ENCODE measurements at places on chromosomes 2 and 18.

DNA sequence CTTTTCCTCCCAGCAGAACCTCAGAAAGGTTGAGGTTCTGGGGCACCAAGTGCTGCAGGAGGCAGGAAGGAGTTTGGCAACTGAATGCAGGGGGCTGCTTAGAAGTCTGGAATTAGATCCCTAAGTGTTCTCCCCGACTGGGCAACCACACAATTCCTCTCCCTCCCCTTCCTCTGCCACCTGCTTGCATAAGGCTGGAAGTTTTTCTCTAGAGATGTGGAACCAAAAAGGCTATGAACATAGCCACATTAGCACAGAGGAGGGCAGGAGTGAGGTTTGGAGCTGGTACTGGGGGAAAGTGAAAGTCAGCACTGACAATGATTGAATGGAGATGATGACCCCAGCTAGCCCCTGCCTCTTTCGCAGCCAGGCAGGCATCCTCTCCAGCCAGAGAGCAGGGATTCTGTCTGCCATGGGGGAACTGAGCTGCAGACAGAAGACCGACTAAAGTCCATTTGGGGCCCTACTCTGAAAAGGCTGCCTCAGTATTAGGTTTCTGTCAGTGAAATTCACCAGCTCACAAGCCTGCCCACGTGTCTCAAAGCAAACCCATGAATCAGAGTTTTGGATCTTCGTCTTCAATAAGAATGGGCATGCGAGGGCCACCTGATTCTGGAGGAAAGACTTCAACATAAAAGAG lies 87.9 kb upstream of the ITGA6 start:
- DNase-seq: no peak

GRCh38 chr2:3233877-3234276 lies 143.7 kb downstream of the EIPR1 start:
- DNase-seq: no peak

GRCh38 chr2:45612731-45613130 lies 1.7 kb upstream of the SRBD1 start:
- no peak for DNase-seq

DNA sequence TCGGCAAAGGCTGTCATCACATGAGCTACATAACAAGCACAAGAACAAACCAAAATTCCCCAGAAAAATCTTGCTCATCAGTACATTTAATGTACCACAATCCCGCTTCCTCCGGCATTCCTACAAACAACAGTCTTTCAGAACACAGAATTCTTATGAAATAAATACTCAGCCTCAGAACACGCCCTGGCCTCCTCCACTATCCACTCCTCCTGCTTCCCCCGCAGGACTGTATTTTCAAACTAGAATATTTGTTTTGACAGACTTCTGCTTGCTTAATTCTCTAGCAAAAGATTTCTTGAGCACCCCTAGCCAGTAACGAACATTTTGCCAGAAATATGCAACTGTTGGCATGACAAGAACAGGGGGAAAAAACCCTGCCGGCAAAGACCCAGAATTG lies 131.2 kb downstream of the THADA start:
- DNase-seq: no peak

DNA sequence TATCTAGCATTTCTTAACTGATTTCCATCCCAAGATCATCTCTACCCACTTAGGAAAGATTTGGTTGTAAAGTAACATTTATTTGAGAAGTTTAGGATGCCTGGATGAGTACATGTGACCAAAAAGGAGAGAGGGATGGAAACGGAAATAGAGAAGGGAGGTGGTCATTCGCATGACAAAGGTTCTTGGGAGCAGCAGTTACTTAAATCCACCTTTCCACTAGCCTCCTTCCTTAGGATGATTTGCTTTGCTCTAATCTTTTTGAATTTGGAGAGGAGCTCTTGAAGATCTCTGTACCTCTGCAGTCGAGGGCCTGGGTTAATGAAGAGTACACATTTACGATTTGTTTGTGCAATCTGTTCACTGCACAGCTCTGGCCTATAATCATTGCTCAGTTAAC lies 623.5 kb downstream of the EPHA4 start:
- DNase-seq: no peak

DNA sequence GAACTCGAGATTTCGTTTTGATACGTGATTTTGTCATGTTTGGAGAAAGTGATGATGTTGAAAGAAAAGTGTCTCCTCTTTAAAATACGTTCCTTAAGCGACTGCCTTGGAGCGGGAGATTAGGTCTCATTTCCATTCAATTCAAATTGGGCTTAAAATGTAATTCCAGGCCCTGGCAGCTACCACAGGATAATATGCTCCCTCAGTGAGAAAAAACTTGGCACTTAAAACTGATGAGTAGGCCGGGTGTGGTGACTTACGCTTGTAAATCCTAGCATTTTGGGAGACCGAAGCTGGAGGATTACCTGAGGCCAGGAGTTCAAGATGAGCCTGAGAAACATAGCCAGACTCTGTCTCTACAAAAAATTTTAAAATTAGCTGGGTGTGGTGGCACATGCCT lies 146.3 kb upstream of the L3MBTL4 start:
- DNase-seq: no peak

- no peak for DNase-seq
These were observed 188.3 kb downstream of the FHOD3 start for GRCh38 chr18:36485772-36486171.

GRCh38 chr2:96111257-96111640 lies 5.1 kb downstream of the ADRA2B start:
- no peak for DNase-seq

DNA sequence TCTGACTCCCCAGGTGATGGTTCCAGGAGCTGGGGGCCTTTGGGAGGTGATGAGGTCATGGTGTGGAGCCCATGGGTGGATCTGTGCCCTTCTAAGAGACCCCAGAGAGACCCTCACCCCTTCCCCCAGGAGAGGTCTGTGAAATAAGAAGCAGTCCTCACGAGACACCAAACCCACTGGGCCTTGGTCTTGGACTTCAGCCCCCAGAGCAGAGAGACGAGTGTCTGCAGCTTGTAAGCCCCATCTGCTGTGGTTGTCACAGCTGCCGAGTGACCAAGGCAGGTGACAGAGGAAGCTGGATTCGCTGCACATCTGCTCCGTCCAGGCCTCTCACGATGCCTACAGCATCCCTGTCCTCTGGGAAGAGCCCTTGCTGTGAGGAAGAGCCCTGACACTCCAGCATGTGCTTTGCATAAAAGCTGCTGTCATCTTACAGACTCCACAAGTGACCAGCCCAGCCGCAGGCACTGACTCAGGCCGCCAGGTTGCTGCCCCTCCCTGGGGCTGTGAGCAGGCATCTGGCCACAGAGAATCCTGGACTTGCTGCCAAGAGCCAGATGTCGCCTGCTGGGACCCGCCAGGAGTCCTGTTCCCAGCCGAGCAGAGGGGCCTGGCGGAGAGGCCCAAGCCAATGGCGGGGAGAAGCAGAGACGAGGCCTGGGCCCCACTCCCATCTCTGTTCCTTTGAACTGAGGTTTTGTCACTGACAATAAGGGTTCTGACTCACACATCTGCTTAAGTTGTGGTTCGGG lies 150.8 kb downstream of the PXDN start:
- DNase-seq: no peak

GRCh38 chr2:9914384-9915065 lies 37.0 kb upstream of the GRHL1 start:
- DNase-seq: no peak

DNA sequence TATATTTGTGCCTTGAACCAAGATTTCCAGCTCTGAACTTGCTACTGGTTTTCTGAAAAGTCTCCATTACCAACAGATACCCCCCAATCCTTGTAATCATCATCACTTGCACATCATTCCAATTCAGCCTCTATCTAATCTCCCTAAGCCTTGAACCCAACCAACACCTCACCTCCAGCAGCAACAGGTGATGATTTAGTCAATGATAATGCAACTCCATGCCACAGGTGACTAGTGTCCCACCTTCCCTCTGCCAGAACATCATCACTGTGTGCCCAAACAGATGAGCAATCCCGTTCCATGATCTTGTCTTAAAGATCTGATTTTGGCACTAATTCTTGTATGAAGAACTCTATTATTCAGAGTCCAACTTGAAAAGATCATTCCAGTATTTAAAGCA lies 67.5 kb downstream of the TIMM21 start:
- no peak for DNase-seq

GRCh38 chr2:27307545-27308358 lies 493 bp downstream of the UCN start:
- DNase-seq: no peak

DNA sequence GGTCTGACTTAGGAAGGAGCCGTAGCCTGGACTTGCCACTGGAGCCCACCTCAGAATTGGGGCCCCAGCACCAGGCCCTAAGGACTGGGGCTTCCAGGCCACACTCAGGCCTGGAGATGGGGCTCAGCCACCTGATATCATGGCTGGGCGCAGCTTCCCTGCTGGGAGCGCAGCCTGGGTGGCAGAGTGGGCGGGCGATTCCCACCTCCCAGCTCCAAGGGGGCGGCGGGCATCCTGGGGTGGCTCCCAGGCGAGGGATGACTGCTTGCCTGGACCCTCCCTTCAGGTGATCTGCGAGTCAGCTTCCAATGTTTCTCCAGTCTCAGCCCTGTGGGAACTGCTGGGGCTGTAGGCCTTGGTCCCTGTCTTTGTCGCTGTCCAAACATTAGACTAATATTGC lies 20.1 kb downstream of the GPR35 start:
- no peak for DNase-seq

DNA sequence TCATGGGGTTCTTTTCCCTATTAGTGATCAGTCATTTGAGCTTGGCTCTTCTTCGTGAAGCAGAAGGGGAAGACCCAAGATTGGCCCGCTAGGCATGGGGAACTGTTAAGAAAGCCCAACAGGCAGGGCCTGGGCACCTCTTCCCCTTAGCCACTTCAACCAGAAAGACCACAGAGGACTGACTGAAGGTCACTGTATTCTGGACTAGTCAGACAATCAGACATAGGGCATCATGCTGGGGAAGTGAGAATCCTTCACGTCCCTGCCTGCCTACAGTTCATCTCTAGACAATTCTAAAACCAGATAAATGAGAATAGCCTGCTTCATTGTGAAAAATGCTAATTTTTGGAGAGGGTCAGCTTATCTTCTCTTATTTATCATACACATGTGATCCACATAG lies 28.1 kb downstream of the FAP start:
- no peak for DNase-seq

DNA sequence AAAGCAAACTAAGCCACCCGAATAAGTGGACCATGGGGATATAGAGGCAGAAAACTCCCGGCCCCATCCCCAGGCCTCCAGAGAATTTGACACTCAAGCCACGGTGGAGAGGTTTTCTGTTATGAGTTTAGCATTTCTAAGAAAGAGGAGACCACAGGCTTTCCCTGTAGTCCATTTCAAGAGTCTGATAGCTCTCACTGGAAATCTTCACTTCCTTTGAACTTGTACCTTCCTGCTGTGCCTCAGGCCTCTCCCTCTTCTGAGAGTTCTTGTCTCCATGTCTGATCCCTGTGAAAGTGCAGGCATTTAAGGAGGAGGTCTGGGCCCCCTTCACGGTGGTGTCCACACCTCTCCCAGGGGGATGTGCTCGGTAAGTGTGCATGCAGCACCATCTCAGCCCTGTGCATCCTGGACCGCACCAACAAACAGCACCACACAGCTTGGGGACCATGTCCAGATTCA lies 113.7 kb downstream of the BCL2 start:
- DNase-seq: no peak

GRCh38 chr18:76314496-76314895 lies 180.5 kb downstream of the ZNF516 start:
- DNase-seq: no peak

- DNase-seq: no peak
These were observed 4.4 kb downstream of the LPIN2 start for GRCh38 chr18:3008541-3008940.

- no peak for DNase-seq
These were observed 16.7 kb downstream of the IL1F10 start for GRCh38 chr2:113084249-113085000.

GRCh38 chr2:71843391-71843850 lies 304.2 kb downstream of the CYP26B1 start:
- no peak for DNase-seq

DNA sequence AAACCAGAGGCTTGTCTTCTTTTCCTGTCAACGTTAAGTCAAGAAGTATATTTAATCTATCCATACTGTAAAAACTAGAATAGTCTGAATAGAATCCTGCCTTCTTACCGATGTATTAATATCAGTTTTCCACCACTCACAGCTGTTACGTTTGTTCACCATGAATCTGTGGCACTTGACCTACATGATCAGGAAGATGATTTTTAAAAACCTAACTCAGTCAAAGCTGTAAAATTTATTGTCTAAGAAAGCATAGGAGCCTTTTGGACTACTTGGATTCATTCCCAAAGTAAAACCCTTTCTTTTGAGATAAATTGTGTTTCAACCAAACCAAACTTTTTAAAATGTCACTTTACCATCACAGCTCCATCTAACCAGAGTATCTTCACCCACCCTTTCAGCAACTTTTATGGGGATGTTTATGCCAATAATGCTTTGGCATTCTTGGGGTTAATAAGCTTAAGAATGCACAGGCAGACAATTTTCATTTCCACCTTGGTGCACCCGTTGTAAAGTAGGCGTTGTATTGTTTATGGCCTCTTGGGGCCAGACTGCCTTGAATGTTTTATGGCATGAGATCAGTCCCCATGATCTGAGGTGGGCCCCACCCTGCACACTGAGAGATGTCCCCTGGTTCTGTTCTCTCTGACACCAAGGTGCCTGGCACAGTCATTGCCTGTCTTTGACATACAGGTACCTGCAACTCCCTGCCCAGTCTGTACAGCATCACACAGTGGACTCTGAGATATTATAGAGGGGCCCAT lies 176.2 kb upstream of the EPAS1 start:
- DNase-seq: no peak

GRCh38 chr2:37600735-37601134 lies 70.7 kb downstream of the CDC42EP3 start:
- peak; percentile 54 for DNase-seq

GRCh38 chr18:22485808-22486244 lies 68.1 kb upstream of the CTAGE1 start:
- no peak for DNase-seq

GRCh38 chr2:44167311-44167907 lies 1.3 kb upstream of the PPM1B start:
- DNase-seq: no peak

- no peak for DNase-seq
These were observed 413.6 kb upstream of the ID2 start for GRCh38 chr2:8268172-8268783.
